CD8-positive, alpha-beta T cell (primary cell): ENCODE measurements at places on chromosomes 3 and 15.

GRCh38 chr15:89812011-89812846, 2.4 kb downstream of the ANPEP start:
- no peak for DNase-seq

DNA sequence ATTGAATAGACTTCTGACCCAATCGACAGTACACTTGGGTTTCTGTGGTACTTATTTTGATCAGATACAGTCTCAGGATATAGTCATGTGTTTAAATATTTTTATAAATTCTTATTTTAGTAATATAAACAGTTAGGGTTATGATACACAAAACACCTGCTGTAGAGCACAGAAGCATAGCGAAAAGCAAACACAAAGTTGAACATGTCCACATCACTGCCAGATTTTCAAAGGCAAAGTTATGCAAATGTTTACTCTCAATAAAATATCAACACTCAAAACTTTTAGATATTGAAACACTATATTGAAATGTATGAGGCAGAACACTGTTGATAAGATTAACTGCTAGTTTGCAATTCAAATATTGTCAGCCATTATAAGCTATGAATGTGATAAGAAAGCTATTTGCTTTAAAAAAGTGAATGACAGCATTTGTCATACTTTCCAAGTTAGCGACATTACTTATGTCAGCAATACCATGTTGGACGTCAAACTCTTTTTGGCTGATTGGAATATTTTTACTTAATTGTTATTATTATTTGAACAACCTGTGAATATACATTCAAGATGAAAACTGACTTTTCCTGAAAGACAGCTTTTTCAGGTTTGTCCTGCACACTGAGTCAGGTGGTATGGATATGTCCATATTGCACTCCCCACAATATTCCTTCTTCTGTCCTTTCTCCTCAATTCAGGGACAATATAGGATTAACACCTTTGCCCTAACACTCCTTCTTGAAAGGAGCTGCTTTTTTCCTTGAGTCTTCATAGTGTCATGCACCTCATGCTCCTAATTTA, 367.1 kb downstream of the EPHA3 start:
- DNase-seq = no peak

- DNase-seq = peak; percentile 68
Measured at GRCh38 chr15:73927003-73927475, 777 bp downstream of the LOXL1 start.

GRCh38 chr3:79380581-79380980, 387.2 kb downstream of the ROBO1 start:
- DNase-seq = no peak

DNA sequence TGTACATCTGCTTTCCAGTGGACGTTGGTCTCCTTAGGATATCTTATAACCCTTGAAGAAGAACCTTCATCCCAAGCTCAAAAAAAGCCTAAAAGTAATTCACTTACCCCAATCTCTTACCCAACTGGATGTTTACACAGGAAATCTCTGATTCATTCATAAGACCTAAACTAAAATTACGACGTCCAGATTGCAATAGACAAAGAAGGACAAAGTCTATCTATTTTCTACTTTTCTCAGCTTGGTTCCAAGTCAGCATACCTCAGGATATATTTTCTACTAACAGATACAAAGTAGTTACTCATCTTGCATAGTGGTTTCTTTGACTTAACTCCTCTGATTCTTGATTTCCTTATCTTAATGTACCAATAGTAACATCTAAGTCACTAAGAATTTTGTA, 669.9 kb downstream of the OTOL1 start:
- no peak for DNase-seq

DNA sequence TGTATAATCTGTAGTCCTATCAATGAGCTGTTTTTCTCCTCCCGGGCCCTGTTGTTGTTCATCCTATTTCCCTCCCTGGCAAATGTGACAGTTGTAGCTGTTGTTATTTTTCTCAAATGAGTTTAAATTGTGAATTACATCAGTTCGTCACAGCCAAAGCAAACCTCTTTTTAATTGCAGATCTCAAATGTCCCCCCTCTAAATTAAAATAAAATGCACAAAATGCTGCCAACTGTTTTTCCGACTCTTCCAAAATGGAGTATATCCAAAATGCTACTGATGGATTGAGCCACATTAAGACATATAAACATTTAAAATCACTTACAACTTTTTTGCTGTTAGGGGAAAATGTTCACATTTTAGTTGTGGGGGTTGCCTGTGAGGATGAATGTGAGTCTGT, 29.8 kb upstream of the SUCLG2 start:
- no peak for DNase-seq

- no peak for DNase-seq
Measured at GRCh38 chr3:73365756-73366397, 258.9 kb downstream of the PDZRN3 start.

DNA sequence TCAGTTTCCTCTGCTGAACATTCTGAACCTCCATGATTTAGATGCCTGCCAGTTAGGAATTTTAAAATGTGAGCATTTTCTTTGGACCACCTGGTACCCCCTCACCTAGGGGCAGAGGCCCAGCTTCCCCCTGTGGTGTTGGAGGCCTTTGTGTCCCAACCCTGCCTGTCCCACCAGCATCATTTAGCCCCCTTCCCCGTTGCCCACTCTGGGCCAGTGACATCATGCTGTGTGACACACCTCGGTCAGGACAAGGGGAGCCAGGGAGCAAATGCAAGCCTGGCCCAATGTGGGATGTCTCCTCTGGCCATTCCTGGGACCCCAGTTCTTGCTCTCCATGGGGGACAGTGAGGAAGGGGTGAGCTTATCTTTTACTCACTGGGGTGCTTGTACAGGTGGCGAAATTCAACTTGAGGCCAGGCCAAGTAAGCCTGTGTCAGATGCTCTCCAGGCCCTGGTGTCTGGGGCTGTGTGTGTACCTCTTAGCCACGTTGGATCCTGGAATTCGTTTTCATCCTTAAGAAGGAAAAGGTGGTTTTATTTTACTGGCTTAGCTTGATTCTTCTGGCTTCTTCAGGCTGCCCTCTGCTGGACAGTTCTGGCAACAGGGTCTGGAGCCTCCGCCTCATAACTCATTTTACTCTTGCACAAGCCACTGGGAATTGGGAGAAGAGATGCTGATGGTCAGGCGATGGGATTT, 49.7 kb upstream of the MYZAP start:
- DNase-seq = no peak

DNA sequence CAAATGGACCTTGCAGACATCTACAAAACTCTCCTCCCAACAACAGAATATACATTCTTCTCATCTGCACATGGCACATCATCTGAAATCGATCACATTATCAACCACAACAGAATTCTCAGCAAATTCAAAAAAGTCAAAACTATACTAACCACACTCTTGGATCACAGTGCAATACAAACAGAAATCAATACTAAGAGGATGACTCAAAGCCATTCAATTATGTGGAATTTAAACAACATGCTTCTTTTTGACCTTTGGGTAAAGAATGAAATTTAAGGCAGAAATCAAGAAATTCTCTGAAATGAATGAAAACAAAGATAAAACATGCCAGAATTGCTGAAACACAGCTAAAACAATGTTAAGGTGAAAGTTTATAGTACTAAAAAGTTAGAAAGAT, 358.1 kb downstream of the NSUN3 start:
- no peak for DNase-seq

- DNase-seq = no peak
Measured at GRCh38 chr15:57082054-57082728, 163.7 kb downstream of the TCF12 start.

- no peak for DNase-seq
Measured at GRCh38 chr15:78625606-78626280, 4.9 kb upstream of the CHRNA3 start.

- DNase-seq = no peak
Measured at GRCh38 chr3:55651011-55651410, 163.9 kb upstream of the WNT5A start.

- DNase-seq = no peak
Measured at GRCh38 chr15:78197632-78198031, 36.7 kb downstream of the ACSBG1 start.

GRCh38 chr3:171058058-171058457, 31.5 kb upstream of the SLC2A2 start:
- DNase-seq = no peak

- no peak for DNase-seq
Measured at GRCh38 chr15:65939901-65940617, 70.8 kb downstream of the RAB11A start.

- no peak for DNase-seq
Measured at GRCh38 chr3:123186695-123187094, 15.0 kb upstream of the SEC22A start.

DNA sequence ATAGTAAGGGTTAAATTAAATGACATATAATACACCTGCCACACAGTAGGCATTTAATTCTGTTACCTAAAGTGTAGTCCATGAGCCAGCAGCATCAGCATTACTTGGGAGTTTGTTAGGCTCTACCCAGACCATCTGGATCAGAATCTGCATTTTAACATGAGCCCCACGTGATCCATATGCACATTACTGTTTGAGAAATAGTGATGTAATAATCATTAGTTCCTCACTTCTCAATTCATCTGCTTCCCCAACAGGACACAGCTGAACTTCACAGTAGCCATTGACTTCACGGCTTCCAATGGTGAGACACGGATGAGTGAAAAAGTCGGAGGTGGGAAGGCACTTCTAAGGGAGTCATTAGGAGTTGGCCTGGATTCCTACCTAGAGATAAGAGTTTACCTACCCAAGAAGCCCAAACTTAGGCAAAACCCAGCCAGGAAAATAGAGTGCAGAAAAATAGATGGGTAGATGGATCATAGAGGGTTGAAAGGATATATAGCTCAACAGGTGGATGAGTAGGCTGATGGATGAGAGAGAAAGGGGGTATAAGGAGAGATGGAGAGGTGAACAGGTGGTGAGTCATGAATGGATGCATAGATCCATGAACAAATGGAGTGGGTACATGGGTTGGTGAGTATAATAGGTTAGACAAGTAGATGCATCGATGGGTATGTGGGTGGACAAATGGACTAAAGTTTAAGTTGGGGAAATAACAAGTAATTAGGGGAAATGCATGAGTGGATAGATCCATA, 13.3 kb downstream of the CPNE9 start:
- no peak for DNase-seq
